Spleen (tissue), 13 donors: ENCODE measurements at places on chromosomes 16 and 17. TPM values are rescaled to one million over a fixed set of nuclear protein-coding genes. Genes with fewer than 3 reads are reported as not detected.

Gene CCR7
- total RNA-seq = 32.4 TPM

Gene TBC1D3B
- total RNA-seq = 4.4 TPM

Gene MYH2
- not detected for total RNA-seq

Gene MYLK3
- 2.4 TPM for total RNA-seq

Gene FOXL1
- total RNA-seq = not detected
